Stimulated activated naive CD4-positive, alpha-beta T cell (primary cell): ENCODE measurements at places on chromosomes 7 and 10.

GRCh38 chr10:45432700-45433472, 58.9 kb downstream of the ALOX5 start:
- DNase-seq, result no peak

- DNase-seq, result no peak
Measured at GRCh38 chr10:133096616-133097269, 9.0 kb downstream of the ADGRA1 start.

DNA sequence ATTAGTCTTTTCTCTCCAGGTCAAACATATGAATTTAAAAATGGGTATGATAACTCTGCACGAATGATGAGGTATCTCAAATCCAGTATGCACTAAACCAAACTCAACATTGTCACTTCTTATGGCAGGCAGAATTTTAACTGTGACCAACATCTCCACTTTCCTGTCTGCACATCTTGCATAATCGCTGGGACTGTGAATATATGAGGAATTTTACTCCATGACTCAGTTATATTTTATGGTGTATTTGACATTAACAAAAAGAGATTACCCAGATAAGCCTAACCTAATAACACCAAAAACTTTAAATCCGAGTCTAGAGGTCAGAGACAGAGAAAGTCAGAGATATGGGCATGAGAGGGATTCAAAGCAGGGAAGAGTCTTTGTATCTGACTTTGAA, 454.5 kb upstream of the SEMA3D start:
- DNase-seq, result no peak

DNA sequence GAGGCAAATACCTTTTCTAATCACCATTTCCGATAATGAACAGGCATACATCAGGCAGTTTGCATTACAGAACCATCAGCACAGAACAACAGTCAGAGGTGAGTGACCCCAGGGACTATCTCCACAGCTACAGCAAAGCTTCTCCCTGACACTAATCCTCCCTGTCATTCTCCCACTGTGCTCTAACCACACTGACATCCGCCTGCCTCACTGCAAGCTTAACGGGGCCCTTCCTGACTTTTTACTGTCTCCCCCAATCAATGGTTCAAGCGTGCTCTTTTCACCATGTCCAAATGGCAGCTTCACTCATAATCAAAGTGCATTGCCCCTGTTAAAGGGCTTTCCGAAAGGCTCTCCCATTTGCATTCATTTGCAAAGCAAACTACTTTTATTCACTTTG, 196.3 kb downstream of the DNAJC1 start:
- no peak for DNase-seq

DNA sequence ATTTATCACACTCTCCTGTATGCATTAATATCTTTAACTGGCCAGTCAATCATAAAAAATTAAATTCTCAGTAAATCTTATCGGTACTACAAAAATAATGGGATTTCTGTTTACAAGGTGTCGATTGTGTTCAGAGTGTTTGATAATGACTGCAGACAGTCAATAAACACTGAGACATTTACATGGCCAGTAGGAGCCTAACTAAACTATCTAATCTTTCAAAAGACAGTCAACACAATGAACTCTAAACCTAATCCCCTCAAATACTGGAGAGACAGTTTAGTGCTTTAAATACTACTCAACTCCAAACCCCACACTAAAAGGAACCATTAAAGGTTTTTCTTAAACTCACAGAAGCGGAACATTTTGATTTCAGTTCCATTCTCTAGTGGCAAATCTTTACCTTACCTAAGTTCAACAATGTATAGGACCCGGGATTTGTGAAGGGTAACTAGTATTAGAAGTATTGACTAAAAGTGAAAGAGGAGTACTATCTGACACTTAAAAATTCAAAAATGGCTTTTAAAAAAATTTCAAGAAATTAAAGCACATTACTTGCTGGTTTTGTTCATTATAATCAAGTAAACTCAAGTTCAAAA, 37.3 kb upstream of the EXOC6 start:
- DNase-seq, result no peak
